ENCODE measurements at places on chromosomes 4 and X.

DNA sequence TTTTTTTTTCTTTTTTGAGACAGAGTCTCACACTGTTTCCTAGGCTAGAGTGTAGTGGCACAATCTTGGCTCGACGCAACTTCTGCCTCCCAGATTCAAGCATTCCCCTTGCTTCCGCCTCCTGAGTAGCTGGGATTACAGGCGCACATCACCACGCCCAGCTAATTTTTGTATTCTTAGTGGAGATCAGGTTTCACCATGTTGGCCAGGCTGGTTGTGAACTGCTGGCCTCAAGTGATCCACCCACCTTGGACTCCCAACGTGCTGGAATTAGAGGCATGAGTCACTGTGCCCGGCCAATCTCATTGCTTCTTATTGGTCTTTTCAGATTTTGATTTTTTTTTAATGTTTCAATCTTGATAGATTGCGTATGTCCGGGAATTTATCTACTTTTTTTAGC is 124.4 kb downstream of the NBDY start:
- no peak for DNase-seq

DNA sequence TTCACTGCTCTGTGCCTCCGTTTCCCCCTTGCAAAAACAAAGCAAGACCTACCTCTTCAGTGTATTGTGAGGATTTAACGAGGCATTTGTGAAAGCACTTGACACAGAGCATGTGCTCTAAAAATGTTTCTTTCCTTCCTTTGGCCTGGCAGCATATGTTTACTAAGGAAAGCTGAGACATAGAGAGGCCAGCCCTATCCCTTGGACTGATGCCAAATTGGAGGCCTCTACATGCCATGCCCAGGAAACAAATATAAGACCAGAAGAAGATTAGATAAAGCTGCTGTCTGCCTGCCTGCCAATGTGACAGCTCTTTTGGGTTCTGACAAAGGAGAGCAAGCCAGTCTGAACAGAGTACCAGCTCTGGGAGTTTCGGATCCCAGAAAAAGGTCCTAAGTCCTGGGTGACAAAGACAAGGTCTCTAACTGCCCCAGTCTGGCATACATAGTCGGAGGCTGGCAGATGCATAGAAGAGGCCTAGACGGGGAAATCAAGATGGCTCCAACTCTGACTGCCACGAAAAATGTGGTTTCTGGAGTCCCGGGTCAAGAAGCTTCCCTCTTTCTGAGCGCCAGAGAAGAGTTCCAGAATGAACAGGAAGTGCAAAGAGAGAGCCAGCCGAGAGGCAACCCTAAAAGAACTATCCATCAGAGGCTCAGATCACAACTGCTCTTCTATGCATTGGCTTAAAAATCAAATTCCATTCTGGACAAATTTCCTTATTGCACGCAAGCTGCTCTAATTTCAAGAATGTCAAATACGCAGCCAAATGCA is 25.8 kb downstream of the OTUD6A start:
- DNase-seq = no peak

- no peak for DNase-seq
Measured at GRCh38 chrX:77342004-77342403, 105.2 kb upstream of the FGF16 start.

DNA sequence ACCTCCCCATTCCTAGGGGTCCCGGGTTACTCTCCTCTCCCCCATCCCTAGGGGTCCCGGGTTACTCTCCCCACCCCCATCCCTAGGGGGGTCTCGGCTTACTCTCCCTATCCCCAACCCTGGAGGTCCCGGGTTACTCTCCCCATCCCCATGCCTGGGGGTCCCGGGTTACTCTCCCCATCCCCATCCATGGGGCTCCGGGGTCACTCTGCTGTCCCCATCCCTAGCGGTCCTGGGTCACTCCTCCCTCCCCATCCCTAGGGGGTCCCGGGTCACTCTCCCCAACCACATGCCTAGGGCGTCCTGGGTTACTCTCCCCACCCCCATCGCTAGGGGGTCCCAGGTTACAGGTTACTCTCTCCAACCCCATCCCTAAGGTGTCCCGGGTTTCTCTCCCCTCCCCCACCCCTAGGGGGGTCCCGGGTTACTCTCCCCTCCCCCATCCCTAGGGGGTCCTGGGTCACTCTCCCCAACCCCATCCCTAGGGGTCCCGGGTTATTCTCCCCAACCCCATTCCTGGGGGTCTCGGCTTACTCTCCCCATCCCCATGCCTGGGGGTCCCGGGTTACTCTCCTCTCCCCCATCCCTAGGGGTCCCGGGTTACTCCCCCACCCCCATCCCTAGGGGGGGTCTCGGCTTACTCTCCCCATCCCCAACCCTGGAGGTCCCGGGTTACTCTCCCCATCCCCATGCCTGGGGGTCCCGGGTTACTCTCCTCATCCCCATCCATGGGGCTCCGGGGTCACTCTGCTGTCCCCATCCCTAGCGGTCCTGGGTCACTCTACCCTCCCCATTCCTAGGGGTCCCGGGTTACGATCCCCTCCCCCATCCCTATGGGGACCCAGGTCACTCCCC is 821 bp downstream of the ASMTL start:
- DNase-seq = no peak

DNA sequence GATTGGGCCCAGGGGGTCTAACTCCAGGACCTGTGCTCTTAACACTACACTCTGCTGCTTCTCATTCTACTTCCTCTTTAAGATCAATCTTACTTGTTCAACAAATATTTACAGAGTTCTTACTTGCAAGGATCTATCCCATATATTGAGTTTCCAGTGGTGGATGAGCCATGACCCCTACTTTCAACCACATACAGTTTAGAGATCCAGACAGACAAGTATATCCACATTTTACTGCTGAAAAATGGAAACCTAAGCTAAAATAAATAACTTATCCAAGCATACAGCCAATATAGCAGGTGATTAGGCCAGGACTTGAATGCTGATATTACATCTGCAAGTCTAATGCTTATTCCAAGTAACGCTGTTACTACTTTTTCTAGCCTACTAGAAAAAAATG is 18.7 kb downstream of the TMEM150C start:
- DNase-seq = no peak

- DNase-seq = no peak
Measured at GRCh38 chr4:107036584-107037198, 578 bp upstream of the DKK2 start.
